ENCODE measurements at places on chromosomes 4 and X. TPM values are rescaled to one million over a fixed set of nuclear protein-coding genes. Genes with fewer than 3 reads are reported as not detected.
A peak's percentile ranks its signal among the peaks of the same experiment; 100 is the strongest.

The ASB12 gene
- total RNA-seq, result 4.1 TPM

GRCh38 chr4:40850496-40850895 is 100.7 kb downstream of the NSUN7 start:
- no peak for DNase-seq

- no peak for DNase-seq
These were observed 89.6 kb upstream of the MAD2L1 start for GRCh38 chr4:120156120-120156718.

DNA sequence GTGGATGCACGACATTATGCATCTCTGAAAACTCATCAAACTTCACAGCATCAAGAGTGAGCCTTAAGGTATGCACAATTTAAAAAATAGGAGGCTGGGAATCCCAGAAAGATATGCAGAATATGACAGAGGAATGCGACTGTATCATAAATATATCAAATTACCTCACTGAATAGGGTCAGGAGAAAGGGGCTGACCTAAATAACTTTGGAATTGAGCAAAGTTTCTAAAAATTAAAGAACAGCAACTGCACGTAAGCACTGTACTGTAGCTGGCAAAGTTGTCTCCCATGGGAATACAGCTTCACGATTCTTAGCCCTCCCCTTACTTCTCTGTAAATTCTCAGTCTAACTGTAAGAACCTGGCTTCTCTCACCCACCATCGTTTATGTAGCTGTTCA is 397.4 kb upstream of the ZFP42 start:
- no peak for DNase-seq

- peak; percentile 76 for DNase-seq
These were observed 43.2 kb downstream of the ZBTB49 start for GRCh38 chr4:4333265-4333706.
